ENCODE measurements at places on chromosomes 2 and 18.

- no peak for DNase-seq
Measured at GRCh38 chr2:65532937-65533336, 100.5 kb upstream of the SPRED2 start.

DNA sequence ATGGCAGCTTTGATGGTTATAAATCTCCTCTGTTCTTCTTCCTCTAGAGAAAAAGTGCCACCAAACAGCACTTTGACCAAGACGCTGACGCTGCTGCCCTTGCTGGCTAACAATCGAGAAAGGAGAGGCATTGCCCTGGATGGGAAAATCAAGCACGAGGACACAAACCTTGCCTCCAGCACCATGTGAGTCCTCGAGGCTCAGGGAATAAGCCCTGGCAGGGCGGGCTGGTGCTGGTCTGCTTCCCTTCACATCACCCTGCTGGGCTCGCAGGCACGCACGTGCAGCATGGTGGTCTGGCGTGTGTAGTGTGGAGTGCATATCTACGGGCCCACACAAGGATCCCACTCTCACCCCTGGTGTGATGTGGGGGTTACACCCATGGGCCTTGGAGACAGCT is 19.4 kb upstream of the DGKD start:
- no peak for DNase-seq

DNA sequence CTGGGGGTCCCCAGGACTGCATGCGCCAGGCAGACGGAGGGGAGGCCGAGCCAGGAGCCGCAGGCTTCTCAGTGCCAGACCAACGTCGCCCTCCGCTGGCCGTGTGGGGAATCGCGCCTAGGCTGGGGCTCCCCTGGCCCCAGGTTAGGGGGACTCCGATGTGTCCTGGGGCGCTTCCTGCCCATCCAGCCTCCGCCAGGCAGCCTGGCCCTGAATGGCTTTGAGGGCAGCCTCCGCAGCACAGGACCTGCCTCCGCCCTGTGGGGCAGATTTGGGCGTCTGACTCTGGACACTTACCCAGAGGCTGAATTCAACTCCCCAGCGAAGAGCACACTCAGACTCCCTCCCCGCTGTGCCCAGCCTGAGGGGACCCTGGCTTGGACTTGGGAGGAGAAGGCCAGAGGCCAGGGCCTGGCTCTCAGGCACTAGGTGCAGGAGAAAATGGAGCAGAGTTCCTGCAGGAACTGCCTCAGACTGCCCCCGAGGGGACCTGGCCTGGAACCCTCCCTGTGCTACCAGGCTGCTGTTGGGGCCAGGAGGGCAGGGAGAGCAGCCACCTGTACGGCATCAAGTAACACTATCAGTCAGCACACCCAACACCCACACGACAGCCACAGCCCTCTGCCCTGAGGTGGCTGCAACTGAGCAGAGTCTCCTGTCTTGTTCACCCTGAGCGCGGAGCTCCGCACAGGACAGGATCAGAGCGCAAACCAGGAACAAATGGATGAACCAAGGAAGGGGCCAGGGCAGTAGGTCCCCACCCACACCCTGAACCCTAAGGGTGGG is 597 bp upstream of the TEKT4 start:
- DNase-seq, result no peak

GRCh38 chr2:213149294-213149875 is 2.0 kb downstream of the IKZF2 start:
- DNase-seq, result no peak

DNA sequence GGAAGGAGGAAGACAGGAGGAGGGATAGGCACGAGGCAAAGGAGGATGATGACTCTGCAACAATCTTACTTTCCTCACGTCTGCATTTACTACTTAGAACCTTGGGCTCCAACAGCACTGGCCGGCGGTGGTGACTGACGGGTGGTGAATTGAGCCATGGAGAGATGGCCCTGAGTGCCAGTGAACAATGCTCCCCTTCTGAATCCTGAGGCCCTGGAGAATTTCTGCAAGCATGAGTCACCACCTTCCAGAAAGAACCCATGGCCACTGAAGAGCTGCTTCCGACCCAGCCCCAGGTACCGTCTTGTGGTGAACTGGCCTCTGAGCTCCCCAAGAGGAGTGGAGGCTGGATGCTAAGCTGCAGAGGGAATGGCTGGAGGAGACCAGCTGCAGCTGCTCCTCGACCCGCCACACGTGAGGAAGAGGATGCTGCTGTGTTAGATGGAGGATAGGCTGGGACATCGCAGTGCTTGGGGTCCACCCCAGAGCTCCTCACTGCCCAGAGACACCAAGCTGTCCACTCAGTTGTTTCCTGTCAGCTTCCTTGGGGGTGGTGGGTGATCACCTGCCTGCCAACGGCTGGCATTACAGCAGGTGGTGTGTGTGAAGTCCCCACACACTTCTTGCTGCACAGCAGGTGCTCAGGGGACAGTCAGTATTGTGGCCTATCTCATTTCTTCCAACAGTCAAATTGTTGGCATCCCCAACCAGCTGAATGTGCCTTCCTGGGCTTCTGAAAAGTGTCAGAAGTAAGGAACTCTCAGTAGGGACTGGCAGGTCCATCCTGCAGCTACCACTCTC is 186.5 kb upstream of the ID2 start:
- DNase-seq, result no peak

DNA sequence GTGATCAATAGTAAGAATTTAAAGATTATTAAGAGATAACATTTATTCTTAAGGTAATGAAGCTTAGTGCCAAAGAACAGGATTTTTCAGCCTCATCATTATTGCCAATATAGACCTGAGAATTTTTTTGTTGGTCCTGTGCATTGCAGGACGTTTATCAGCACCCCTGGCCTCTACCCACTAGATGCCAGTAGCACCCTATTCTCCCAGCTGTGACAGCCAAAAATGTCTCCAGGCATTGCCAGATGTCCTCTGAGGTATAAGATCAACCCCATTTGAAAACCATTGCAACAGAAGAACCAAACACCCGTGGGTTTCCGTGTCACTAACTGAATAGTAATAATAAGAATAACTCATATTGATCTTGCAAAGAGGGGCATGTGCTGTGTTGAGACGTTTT is 700.0 kb upstream of the SOX11 start:
- DNase-seq, result peak; percentile 27

GRCh38 chr2:212034841-212035585 is 503.6 kb downstream of the ERBB4 start:
- no peak for DNase-seq

DNA sequence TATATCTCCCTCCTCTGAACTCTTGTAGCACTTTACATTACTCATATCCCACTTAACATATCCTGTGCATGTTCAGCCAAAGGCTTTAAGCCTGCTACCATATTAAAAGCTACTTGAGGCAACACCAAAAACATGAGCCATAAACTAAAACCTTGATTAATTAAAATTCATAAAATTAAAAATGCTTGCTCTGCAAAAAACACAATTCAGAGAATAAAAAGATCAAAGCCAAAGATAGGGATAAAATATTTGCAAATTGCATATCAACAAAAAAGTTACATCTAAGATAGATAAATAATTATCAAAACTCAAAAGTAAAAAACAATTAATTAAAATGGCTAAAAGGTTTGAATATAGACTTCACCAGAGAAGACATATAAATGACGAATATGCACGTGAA is 495.4 kb upstream of the PIK3C3 start:
- no peak for DNase-seq

DNA sequence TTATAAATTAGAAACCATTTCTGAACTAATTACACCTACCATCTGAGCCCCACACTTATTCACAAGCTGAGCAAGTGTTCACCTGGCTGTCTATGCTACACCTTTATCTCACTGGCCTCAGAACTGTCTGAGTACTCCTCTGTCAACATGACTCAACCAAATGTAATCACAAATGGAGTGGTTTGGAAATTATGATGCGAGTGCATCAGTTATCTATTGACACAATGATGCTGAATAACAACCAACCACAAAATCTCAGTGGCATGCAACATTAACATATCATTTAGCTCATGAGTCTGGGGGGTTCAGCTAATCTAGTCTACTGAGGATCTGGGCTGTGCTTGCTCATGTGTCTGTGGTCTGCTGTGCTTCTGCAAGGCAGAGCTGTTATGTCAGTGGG is 184.2 kb upstream of the NXPH2 start:
- DNase-seq, result no peak

DNA sequence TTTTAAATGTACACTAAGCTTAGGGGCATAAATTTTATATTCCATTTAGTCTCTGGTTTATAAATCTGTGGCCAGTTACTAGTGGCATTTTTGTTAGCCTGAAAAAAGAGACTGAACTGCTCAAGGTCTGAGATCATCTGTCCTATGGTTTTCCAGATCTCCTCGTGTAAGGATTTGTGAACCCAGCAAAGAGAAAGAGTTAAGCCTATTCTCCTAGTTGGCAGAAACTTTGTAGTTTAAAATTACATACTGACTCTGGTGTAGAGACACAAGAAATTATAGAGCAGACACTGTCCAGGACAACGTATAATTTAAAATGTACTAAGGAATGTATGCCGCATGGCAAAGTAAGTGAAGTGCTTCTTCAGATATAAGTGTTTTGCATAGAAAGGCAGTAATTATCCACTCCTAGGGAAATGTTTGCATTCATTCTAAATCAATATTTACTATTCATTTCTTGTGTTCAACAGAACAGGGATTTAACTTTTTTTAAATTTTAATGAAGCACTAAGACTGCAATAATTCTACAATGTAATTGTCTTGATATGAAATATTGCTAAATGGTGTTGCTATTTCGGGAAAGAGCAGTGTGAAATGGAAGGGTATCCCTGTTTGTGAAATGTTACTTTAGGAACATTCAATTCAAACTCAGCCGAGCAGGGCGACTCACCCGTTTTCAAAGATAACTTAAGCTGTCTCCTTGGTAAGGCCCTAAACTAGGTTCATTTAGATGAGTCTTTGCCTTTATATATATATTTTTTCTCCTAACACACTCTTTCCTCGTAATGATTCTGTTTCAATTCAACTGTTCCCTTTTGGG is 508.4 kb upstream of the ZEB2 start:
- DNase-seq, result no peak

DNA sequence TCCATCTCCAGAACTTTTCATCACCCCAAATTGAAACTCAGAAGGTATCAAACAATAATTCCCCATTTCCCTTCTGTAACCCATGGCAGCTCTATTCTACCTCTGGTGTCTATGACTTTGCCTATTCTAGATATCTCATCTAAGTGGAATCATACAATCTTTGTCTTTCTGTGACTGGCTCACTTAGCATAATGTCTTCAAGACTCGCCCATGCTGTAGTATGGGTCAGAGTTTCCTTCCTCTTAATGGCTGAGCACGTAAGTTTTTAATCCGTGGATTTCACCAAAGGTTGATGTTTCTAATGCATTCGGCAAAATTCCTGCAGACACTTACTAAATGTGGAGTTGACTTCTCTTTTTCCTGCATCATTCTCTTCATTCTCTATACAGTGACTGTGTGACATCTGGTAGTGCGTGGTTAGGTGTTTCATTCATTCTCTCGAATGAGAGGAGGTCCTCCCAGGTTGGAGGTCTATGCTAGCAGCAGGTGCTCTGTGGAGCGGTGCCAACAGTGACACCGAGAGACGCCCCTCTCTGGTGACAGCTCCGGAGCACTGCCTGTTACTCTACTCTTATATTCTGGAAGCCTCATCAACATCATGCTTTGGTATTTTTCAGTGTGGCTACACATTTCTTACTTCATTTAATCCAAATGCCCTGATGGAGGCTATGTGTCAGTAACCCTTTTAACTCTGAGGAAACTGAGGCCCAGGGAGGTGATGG is 50.1 kb downstream of the ATOH8 start:
- DNase-seq, result no peak

DNA sequence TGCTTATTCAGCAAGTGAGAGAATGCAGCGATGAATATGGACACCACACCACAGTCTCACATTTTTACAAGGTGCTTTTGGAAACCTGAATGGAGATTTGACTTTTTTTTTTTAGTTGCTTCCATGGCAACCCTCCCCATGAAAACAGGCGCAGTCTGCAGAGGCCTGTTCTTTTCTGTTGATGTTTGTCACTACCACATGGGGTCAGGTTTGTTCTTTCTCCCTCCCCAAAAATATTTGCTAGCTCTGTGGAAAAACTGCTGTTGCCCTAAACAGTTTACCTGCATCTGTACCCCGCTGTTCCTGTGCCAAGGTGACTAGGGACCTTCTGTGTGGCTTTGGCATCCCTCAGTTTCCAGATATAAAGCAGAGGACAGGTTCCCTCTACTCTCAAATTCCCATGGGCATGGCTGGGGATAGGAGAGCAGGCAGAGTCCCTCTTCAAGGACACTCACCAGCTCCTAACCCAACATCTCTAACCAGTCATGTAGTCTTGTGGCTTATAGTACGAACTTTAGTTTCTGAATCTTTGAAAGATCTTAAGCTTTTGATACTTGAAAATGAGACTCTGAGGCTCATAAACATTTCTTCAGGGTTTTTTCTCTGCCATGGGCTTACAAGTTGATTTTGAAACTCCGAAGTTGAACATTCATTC is 14.7 kb upstream of the MAPRE2 start:
- no peak for DNase-seq

- DNase-seq, result no peak
Measured at GRCh38 chr2:162556996-162557395, 213.1 kb downstream of the GCA start.

DNA sequence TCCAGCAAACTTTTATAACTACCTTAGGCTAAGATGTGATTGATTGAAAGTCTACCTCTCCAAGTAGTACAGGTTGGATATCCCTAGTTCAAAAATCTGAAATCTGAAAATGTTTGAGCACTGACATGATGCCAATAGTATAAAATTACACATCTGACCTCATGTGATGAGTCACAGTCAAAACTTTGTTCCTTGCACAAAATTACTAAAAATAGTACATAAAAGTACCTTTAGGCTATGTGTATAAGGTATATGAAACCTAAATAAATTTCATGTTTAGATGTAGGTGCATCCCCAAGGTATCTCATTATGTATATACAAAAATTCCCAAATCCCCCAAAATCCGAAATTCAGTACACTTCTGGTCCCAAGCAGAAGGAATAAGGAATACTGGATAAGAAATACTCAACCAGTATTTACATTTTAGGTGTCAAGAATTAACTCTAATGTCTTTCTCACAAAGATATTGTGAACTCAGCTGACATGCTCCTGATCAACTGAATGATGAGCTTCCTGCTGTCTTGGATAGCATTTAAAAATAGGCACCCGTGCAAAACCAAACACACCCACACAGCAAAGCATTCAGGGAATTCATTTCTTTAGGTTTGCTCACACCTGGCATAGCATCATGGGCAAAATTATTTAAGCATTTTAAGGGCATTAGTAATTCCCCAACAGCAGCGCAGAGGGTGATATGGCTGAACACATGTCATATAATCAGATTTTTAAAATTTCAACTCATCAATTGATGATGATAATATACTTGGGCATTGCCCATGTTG is 497.4 kb upstream of the MEIS1 start:
- DNase-seq, result peak; percentile 52
